GM18507 (cell line): ENCODE measurements at places on chromosomes 12 and 14.

- DNase-seq, result no peak
Measured at GRCh38 chr12:25438638-25439037, 114.4 kb downstream of the LMNTD1 start.

- DNase-seq, result no peak
Measured at GRCh38 chr12:96063046-96063445, 27.7 kb upstream of the LTA4H start.

- DNase-seq, result no peak
Measured at GRCh38 chr14:61343471-61343870, 22.1 kb downstream of the PRKCH start.

- no peak for DNase-seq
Measured at GRCh38 chr12:4562034-4562657, at the start of gene DYRK4. Gene DYRK4, plus strand, starts transcription at chr12:4562208. Its CDS starts 38 bp downstream, at chr12:4562246.

- DNase-seq, result peak; percentile 18
Measured at GRCh38 chr12:93183940-93184671, 193.6 kb upstream of the NUDT4 start.

DNA sequence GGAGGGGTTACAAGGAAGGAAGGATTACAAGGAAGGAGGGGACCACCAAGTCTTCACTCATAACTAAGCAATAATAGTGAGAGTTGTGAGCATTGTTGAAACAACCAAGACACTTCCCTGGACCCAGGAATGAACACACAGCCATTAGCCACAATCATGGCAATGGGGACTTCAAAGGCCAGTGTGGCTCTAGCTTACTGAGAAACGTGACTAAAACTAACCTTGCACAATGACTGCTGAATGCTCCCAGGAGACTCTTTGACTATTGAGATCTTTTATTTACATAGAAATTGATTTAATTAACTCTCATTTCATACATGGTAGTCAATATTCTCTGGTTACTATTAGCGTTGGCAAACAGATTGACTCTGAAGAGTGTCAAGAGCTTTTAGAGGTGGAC, 263.0 kb upstream of the SOX5 start:
- DNase-seq, result no peak

GRCh38 chr14:50362764-50363713, 33.6 kb downstream of the CDKL1 start:
- DNase-seq, result no peak

- DNase-seq, result peak; percentile 5
Measured at GRCh38 chr12:26088998-26089397, 35.8 kb downstream of the BHLHE41 start.

DNA sequence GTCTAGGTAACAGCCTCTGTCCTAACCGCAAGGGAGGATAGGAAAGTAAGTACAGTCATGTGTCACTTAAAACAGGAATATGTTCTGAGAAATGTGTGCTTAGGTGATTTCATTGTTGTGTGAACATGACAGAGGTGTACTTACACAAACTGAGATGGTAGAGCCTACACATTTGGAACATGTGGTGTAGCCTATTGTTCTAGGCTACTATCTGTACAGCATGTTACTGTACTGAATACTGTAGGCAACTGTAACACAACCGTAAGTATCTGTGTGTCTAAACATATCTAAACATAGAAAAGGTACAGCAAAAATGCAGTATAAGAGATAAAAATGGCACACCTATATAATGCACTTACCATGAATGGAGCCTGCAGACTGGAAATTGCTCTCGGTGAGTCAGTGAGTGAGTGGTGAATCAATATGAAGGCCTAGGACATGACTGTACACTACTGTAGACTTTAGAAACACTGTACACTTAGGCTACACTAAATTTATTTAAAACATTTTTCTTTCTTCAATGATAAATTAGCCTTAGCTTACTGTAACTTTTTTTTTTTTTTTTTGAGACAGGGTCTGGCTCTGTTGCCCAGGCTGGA, 13.2 kb upstream of the MDM2 start:
- DNase-seq, result no peak

DNA sequence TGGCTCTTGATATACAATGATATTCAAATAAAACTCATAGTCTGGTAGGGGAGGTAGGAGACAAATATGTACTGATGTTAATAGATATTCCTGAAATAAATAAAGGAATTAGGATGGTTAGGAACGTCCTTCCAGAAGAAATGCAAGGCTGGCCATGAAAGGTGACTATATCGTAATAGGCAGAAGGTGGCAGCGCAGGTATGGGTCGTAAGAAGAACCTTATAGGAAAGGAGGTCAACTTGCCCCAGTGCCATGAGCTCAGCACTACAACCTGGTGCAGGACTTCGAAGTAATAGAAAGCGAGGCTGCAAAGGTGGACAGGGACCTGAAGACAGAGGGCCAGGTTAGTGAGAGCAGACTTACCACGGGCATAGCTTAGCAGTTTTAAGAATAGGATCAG, 55.3 kb upstream of the FGD4 start:
- DNase-seq, result no peak
